ENCODE measurements at places on chromosomes 12 and 14. TPM values are rescaled to one million over a fixed set of nuclear protein-coding genes. Genes with fewer than 3 reads are reported as not detected.

Gene GPRC5A
- 1.9 TPM for total RNA-seq

Gene PLEKHD1
- total RNA-seq, result 0.87 TPM

Gene KRT85
- total RNA-seq, result 0.74 TPM

Gene GPR135
- 71.2 TPM for total RNA-seq

Gene CYP27B1
- total RNA-seq, result 3.9 TPM

Gene GCH1
- 15.8 TPM for total RNA-seq

Gene SLC11A2
- total RNA-seq, result 66.5 TPM

Gene SYNJ2BP
- 16.2 TPM for total RNA-seq

Gene CCDC85C
- total RNA-seq, result 26.4 TPM

Gene SLC10A1
- not detected for total RNA-seq

Gene SLC35E3
- total RNA-seq, result 7.1 TPM

Gene ENDOU
- 0.43 TPM for total RNA-seq

Gene IAPP
- total RNA-seq, result not detected

Gene ANKRD9
- 153 TPM for total RNA-seq

Gene DLK1
- total RNA-seq, result 109 TPM

Gene SMAGP
- 13.5 TPM for total RNA-seq

Gene KRT73
- total RNA-seq, result 0.16 TPM

Gene GPX2
- not detected for total RNA-seq

Gene HOXC12
- not detected for total RNA-seq

Gene RPGRIP1
- 38.9 TPM for total RNA-seq

Gene SOAT2
- total RNA-seq, result not detected

Gene DCP1B
- 40.0 TPM for total RNA-seq

Gene PPP1R1A
- total RNA-seq, result 6.1 TPM
